ENCODE measurements at places on chromosomes 1 and 21. TPM values are rescaled to one million over a fixed set of nuclear protein-coding genes. Genes with fewer than 3 reads are reported as not detected.

The OR2T10 gene
- total RNA-seq: not detected

The WDR77 gene
- 13.6 TPM for total RNA-seq

The CLCA4 gene
- total RNA-seq: 1.8 TPM

The ZFYVE9 gene
- 41.0 TPM for total RNA-seq

The RNF186 gene
- not detected for total RNA-seq

The CDKN2C gene
- 18.1 TPM for total RNA-seq

The HSD11B1 gene
- 1.6 TPM for total RNA-seq

The E2F2 gene
- total RNA-seq: 8.1 TPM

The CCDC185 gene
- not detected for total RNA-seq

The ATP6V1G3 gene
- total RNA-seq: not detected

The ZBTB8A gene
- 10.9 TPM for total RNA-seq

The LCE1D gene
- total RNA-seq: 1.4 TPM

DNA sequence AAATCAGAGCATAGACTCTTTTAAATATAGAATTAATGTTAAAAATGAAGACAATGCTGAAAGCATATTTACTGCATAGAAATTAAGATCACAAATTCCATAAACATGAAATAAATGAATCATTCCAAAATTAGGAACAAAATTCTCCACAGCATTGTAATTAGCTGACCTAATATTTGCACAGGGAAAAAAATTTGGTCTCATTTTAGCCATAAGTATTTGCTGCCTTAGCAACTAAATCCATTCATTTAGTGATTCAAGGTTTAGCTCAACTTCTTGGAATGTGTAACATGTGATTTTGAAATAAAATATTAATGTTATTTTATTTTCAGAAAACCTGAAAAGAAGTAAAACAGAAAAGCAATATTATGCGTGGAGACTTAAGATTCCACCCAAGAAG lies 25.5 kb downstream of the ADAMTS5 start:
- DNase-seq: no peak

GRCh38 chr1:161013488-161014230 lies 7.3 kb downstream of the F11R start:
- DNase-seq: peak; percentile 73

DNA sequence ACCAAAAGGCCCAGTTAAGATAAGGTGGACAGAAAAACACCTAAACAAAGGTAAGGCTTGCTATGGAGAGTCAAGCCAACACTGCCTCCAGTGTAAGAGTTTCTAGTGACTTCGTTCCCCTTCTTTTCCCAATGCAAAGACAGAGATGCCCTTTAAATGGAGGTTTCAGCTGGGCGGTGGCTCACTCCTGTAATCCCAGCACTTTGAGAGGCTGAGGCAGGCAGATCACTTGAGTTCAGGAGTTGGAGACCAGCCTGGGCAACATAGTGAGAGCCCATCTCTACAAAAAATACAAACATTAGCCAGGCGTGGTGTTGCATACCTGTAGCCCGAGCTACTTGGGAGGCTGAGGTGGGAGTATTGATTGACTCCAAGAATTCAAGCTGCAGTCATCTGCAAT lies 24.0 kb upstream of the COL6A1 start:
- no peak for DNase-seq

GRCh38 chr1:48530727-48531351 lies 58.8 kb upstream of the SPATA6 start:
- no peak for DNase-seq

GRCh38 chr1:65825741-65826140 lies 33.0 kb downstream of the PDE4B start:
- no peak for DNase-seq

- no peak for DNase-seq
These were observed 4.5 kb upstream of the NFASC start for GRCh38 chr1:204866051-204866596.

GRCh38 chr1:185560760-185561159 lies 173.4 kb upstream of the HMCN1 start:
- no peak for DNase-seq

DNA sequence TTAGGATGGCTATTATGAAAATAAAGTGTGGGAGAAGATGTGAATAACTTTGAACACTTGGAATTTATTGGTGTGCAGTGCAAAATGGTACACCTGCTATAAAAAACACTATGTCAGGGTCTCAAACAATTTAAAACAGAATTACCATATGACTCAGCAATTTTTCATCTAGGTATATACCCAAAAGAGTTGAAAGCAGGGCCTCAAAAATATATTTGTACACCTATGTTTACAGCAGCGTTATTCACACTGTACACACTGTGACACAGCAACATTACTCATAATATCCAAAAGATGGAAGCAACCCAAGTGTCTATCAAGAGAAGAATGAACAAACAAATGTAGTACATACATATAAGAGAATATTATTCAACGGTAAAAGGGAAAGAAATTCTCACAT lies 75.8 kb downstream of the SPATA6 start:
- DNase-seq: no peak

- DNase-seq: no peak
These were observed 107.0 kb downstream of the NME7 start for GRCh38 chr1:169260478-169261151.

DNA sequence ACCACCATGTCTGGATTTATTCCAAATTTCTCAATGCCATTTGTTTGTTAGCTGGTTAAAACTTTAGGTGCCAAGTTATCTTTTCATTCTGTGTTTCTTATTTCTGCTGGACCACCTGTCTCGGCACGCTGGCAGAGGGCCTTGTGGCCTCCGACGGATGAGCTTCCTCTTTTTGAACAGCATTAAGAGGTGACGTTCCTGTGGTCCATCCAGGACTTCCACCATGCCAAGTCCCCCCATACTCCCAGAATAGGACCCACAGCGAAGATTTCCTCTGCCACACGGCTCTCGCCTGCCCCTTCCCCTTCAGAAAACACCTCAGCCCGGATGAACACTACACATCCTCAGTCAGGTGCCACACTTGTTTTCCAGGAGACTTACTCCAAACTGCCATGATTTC lies 73.8 kb downstream of the NTPCR start:
- DNase-seq: no peak

DNA sequence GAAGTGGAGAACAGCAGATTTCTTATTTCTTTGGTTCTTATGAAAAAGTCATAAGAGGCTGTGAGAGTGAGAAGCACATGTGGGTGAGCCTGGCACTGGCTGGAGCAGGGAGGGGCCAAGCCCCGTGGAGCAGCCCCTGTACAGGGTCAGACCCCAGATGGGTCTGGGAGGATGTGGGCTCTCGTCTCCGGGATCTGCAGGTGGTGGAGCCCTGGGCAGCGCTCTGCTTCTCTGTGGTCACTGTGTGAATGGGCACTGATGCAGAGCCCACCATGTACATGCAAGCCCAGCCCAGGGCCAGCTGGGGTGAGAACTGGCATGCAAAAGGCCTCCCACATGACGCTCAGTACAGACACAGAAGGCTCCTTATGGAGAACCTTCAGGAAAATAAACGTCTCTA lies 67.6 kb downstream of the SIM2 start:
- no peak for DNase-seq

DNA sequence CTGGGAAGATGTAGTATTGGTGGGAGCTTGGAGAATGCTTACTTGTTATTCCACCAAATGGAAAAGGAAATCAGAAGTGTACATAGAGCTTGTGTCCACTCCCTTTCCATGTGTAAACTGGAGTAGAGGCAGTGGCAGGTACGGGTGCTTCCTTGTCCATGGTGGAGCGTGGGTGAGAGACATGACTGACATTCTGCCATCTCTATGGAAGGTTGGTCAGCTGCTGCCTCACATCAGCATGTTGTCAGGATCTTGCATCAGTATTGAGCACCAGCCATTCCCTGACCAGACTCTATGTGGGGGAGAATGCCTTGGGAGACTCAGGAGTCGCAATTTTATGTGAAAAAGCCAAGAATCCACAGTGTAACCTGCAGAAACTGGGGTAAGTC lies 19.8 kb downstream of the NLRP3 start:
- DNase-seq: no peak

DNA sequence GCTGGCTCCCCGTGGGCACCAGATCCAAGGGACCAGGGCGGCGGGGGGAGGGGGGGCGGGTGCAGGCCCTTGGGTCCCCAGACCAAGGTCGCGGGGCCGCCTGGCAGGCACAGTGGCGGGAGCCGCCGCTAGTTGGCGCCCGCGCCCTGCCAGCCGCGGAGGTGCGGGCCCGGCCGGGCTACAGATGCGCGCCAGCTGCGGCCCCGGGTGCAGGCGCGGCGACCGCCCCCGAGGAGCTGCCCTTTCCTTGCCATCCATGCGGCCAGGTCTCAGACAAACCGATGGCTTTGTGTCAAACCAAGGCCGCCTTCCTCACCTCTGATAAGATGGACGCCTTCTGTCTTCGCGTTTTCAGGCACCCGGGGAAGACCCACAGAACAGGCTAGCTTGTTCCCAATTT lies 2.2 kb upstream of the RUNX3 start:
- DNase-seq: no peak

DNA sequence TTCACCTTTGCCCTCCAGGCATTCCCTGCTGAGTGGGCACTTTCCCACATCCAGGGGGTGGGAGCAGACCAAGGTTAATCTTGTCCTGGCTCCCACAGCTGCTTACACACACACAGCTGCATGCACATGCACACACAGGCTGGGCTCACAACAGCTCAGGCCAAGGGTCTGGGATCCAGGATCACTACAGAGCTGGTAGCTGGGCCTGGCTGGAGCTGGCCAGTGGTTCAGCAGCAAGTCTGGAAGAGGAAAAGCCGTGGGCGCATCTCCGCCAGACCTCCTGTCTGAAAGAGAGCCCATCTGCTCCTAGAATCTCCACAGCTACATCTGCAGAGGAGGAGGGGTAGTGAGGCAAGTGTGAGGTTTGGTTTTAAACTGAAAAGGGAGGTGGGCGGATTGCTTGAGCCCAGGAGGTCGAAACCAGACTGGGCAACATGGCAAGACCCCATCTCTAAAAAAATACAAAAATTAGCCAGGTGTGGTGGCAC lies 3.8 kb downstream of the CDK18 start:
- DNase-seq: no peak

DNA sequence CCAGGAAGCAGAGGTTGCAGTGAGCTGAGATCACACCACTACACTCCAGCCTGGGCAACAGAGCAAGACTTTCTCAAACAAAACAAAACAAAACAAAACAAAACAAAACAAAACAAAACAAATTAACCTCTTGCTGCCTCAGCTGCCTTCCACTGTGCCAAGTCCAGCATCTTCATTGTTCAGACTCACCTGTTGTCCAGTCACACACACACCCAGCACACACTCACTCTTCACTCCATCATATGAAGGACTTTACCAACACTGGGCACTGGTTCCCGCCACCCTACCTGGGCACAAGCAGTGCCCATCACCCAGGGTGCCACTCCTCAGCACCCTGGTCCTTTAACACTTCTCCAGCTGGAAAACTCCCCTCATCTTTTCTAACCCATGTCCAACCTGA lies 14.6 kb downstream of the PYCR2 start:
- no peak for DNase-seq

DNA sequence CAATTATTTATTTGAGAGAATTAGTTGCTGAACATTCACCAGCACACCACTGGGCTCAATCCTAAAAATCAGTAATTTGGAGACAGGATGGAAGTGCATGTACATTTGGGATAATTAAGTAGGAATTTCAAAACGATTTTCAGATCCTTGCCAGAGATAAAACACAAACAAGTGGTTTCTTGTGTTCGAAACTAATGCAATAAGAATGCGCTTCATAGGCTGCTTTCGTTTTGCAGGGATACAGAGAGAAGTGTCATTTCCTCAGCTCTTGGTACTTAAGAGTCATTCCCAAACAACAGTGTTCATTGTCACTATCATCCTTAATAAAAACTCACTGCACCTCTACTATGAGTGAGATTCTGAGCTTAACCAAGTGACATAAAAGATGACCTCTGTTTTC lies 20.6 kb upstream of the USP24 start:
- no peak for DNase-seq

- DNase-seq: no peak
These were observed 10.6 kb downstream of the RGSL1 start for GRCh38 chr1:182460550-182460951.

- no peak for DNase-seq
These were observed 135.8 kb downstream of the PTPRU start for GRCh38 chr1:29372108-29372507.

GRCh38 chr1:232873931-232874330 lies 68.7 kb downstream of the MAP10 start:
- DNase-seq: no peak

GRCh38 chr21:33392284-33392985 lies 10.8 kb upstream of the IFNGR2 start:
- DNase-seq: no peak

GRCh38 chr1:231923491-231924041 lies 297.0 kb downstream of the DISC1 start:
- no peak for DNase-seq

DNA sequence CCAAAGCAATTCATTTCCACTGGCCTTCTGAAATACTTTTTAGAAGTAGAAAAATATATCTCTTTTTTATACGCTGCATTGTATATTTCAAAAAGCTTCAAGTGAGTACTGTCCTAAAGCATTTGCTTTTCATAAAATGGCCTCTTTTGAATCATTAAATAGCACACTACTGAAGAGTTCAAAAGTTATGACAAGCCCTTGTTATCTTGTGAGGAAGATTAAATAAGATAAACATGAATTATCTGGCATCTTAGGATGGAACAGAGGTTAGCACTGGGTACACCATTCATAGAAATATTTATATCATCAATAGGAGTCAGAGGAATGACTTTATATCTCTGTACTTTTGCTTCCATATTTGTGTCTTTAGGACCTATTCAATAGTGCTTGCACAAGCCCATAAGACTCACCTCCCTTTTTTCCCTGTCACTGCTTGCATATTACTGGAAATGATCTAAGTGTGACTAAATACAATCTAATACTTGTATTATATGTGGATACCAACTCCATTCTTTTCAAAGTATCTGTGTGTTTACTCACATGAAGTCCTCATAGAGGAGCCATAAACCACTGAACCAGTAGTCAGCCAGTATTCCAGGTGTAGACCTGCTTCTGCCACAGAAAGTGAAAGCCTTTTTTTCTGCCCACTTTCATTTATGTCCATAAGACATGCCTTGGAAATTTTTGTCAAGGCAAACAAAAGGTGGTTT lies 274.2 kb upstream of the C1orf105 start:
- no peak for DNase-seq

- DNase-seq: no peak
These were observed 62.1 kb upstream of the CD55 start for GRCh38 chr1:207259391-207259790.

GRCh38 chr1:3547055-3548005 lies 64.0 kb downstream of the MEGF6 start:
- no peak for DNase-seq

DNA sequence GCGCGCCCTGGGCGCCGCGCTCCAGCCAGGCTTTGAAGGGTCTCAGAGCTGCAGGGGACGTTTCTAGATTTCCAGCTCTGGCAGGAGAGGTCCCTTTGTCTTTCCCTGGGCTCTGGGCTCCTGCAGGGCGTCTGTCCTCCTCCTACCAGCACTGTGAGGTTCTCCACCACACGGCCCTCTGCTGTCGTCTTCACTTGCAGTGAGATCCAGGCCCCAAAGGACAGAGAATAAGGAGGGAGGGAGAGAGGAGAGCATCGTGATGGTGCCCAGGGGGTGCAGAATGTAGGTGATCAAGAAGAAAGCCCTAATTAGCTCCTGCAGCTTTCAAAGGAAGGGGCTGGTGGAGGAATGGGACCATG lies 4.2 kb upstream of the GNB1 start:
- no peak for DNase-seq

GRCh38 chr1:229907884-229908638 lies 159.0 kb upstream of the GALNT2 start:
- no peak for DNase-seq

All from skin of body (tissue), 3 donors.